Epithelial cell of proximal tubule (primary cell): ENCODE measurements at places on chromosomes 6 and 20.
A peak's percentile ranks its signal among the peaks of the same experiment; 100 is the strongest.

DNA sequence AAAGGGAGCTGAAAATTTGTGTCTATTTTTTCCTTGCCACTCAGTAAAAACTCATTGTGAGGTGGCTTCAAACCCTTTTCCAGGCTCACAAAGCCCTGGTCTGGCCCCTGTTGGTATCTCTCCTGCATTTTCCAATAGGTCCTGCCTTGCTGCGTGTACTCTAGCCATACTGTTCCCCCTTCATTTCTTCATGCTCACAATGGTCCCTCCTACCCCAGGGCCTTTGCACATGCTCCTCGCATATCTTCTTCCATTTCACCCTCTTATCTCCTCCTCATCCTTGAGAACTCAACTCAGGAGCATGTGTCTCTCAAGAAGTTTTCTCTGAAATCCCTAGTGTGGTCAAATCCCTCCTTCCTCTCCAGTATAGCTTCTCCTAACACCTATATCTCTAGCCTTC is 186.6 kb downstream of the MBOAT1 start:
- no peak for DNase-seq

GRCh38 chr6:134295953-134296553 is 21.9 kb downstream of the SGK1 start:
- peak; percentile 68 for DNase-seq

GRCh38 chr6:25196464-25196863 is 82.7 kb upstream of the CARMIL1 start:
- no peak for DNase-seq

DNA sequence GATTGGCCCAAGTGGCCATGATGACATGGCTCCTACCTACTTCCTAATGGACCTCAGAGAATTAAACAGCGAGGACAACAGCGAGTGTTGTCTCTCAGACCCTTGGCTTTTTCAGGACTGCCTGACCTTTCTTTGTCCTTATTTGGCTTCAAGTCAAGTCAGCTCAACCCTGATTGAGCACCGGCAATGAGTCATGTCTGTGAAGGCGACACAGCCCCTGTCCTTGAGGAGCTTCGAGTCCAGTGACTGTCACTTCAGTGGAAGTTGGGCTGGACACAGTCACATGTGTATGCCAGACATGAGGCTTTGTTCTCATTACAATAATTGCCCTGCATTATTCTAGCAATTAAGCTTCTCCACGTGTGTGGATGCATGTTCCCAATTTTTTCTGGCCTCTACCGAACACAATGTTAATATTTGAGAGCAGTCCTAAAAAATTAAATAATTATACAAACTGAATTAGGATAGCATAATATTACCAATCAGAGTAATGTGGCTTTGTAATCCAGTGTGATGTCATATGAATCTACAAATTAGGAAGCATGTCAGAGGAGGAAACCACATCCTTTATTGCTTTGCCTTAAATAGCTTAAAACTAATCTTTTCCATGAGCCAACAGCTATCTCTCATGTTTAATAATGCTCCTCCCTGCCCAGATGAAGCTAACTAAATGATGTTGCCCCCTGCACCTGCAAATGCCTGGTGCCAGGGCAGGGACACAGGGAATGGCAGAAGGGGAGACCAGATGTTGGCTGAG is 178.6 kb downstream of the CDH26 start:
- DNase-seq: no peak
